Pulmonary artery endothelial cell (primary cell): ENCODE measurements at places on chromosomes 16 and 17. TPM values are rescaled to one million over a fixed set of nuclear protein-coding genes. Genes with fewer than 3 reads are reported as not detected.

GRCh38 chr17:39688945-39689344 is 1.1 kb upstream of the PGAP3 start:
- no peak for DNase-seq

The CCDC144A gene
- total RNA-seq = 2.6 and 7.2 TPM in 2 replicates

DNA sequence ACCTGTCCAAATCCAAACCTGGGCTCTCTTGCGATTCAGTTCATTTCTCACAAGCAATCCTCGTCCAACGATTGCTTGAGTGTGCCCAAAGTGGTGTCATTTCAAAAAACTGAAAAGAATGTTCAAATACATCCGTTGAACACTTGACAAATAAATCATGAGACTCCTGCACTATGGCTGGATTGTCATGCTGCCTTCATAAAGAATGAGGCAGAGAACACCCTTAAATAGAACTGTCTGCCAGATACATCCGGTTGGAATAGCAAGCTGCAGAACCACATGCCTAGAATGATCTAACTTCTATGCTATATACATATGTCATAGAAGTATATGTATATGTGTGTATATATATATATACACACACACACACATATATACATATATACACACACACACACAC is 55.4 kb upstream of the HAPSTR1 start:
- DNase-seq = no peak

The USH1G gene
- not detected in 2 replicates for total RNA-seq

DNA sequence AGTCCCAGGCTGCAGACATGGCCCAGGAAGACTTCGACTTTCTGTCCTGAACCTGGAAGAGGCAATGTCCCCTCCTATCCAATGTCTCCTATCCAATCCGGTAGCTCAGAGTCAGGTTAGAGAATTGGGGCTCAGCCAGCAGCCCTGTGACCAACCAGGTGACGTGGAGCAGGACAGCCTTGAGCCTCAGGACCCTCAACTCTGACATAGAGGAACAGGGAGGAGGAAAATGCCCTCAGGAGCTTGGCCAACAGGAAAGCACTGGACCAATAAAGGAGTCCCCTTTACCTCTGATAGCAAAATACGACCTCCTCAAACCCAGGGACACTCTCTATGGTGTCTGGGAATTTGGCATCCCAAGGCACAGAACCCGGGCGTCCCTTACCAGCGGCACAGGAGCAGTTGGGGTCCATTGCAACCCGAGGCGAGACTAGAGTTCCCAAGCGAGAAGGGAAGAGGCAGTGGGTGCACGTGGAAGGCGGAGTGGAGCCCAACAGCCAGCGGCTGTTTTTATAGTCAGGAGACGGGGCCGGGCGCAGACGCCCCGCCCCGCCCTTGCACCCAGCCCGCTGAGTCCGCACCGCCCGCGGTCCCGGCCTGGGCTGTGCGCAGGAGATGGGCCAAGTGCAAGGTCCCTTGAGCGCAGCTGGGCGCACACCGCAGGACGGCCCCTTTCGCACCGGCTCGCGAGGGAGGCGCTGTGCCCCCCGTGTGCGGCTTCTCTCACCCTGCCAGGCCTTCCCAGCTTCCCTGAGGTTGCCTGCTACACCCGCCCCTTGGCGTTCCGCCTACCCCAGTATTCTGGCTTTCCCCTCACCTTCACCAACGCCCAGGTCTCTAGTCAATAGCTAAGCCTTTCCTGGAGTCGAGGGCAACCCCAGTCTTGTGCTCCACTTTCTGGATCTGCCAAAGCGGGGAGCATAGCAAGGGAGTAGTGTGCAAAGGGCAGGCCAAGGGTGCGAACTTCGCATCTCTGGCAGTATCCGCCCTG is at the start of gene MT1G:
MT1G (minus strand) TSS at position 485 of the 991 bp plus-strand sequence; CDS start at position 413, 72 bp downstream.
- DNase-seq = no peak

The CCDC57 gene
- total RNA-seq = 6.9 and 9.3 TPM in 2 replicates

The HYDIN gene
- 0.07 TPM in 1 of 2 replicates, not detected in the other for total RNA-seq

GRCh38 chr16:583815-584591 is 5.9 kb upstream of the RAB40C start:
- DNase-seq = no peak

- DNase-seq = no peak
Measured at GRCh38 chr16:63614429-63614828, 1507.4 kb downstream of the CDH11 start.

The CCL17 gene
- not detected in 2 replicates for total RNA-seq

The SCNN1G gene
- total RNA-seq = not detected in 2 replicates

DNA sequence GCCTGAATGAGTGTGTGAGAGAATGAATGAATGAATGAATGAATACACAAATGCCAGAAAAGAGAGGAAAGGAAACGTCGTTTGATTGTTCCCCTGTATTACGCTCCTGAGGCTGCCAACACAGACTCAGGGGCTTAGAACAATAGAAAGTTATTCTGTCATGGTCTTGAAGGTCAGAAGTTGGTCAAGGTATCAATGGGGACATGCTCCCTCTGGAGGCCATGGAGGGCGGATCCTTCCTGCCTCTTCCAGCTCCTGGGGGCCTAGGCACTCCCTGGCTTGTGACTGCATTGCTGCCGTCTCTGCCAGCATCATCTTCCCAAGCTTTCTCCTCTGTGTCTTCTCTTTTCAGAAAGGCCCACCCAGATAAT is 1.5 kb upstream of the SLC38A8 start:
- DNase-seq = no peak

- DNase-seq = no peak
Measured at GRCh38 chr17:1578029-1578428, 15.4 kb upstream of the PITPNA start.
